ENCODE measurements at places on chromosomes 4 and X.

DNA sequence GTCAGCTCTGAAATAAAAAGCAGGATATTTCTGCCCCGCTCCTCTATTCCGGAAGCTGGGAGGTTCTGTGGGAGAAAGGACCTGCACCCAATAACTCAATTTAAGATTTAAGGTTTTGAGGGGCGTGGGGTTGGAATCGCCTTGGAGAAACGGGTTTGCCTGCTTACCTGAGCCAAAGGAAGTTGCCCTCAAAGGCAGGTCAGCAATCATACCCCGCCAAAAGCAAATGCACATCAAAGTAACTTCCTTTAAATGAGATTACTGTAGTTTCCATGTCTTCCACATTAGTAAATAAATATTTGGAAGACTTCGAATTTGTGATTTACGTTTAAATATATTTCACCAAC is 978 bp upstream of the HS3ST1 start:
- DNase-seq = no peak

- no peak for DNase-seq
Measured at GRCh38 chr4:115688961-115689360, 575.5 kb upstream of the NDST4 start.

DNA sequence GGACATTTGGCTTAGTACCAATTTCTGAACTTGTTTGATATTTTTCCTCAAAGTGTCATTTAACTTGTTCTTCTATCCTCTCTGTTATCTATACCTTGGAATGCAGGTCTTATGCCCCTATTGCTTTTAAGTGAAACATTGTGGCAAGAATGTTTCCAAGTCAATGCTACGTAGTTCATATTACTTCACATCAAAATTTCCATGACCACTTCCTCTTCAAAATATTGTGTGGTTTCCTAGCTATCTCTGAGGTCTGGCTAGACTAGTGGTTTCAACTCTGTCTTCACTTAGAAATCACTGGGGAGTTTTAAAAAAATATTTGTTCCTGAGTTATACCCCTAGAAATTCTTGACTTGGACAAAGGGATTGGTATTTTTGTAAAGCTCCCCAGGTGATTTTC is 20.2 kb upstream of the RASGEF1B start:
- no peak for DNase-seq

DNA sequence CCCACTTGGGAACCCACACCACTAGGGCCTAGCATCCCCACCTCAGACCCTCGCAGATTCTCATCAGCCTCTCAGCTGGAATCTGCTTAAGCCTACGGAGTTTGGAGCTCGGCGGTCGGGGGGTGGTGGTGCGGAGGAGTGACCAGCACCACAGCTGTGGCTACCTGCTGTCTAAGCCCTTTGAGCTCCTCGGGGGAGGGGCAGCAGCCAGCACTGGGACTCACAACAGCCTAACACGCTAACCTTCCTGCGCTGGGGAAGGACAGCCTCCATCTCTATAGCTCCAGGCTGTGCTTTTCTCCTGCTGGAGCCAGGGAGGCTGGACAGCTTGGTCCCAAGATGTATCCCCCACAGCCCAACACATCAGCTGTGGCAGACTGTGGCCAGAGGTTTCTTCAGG is 281.5 kb downstream of the USP46 start:
- no peak for DNase-seq

GRCh38 chrX:118215346-118215745 is 98.7 kb upstream of the KLHL13 start:
- DNase-seq = no peak

DNA sequence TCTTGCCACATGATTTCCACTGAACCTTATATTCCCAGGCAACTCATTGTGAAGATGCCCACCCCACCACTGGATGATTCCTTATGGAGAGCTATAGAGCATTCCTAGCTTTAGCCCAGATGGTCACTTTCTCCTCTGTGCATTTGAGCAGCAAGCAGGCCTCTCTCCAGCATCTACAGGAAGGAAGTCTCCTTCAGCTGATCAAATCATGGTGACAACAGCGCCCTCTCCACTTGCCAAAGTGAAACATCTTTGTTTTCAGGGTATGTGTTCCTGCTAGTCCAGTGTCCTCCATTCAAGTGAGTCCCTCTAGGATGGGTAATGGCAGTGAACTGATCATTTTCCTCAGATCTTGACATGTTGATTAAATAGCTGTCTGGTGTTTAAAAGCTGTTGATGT is 10.9 kb upstream of the SYTL5 start:
- DNase-seq = no peak

- DNase-seq = no peak
Measured at GRCh38 chr4:31592293-31592692, 872.1 kb downstream of the PCDH7 start.

GRCh38 chrX:72705111-72705510 is 9.0 kb downstream of the PHKA1 start:
- no peak for DNase-seq

GRCh38 chrX:65933085-65933589 is 106.7 kb downstream of the VSIG4 start:
- no peak for DNase-seq

DNA sequence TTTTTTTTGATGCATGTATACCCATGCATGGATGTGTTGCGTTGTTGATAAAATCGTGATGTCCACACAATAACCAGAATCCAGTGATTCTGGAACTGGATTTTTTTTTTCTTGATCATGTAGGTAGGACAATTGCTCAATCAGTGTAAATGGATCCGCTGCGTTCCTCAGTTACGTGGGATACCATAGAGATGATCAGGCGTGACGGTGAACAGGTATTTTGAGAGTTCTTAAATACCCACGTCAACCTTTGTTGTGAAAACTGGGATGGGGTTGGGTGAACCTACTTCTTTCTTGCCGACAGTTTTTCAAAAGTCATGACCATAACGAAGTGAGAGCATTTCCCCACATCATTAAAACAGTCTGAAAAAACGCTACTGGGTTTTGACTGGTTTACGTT is 913 bp upstream of the SMIM10L2A start:
- no peak for DNase-seq
